Islet precursor cell (in vitro differentiated cells): ENCODE measurements at places on chromosomes 3 and 15.

- peak; percentile 98 for DNase-seq
Measured at GRCh38 chr3:46163556-46164041, 44.5 kb downstream of the CCR1 start.

GRCh38 chr15:83036253-83036652 is 24.8 kb upstream of the C15orf40 start:
- no peak for DNase-seq

- no peak for DNase-seq
Measured at GRCh38 chr3:34421762-34422161, 623.3 kb downstream of the PDCD6IP start.

GRCh38 chr15:101156509-101157159 is 95.2 kb downstream of the CHSY1 start:
- DNase-seq: no peak

DNA sequence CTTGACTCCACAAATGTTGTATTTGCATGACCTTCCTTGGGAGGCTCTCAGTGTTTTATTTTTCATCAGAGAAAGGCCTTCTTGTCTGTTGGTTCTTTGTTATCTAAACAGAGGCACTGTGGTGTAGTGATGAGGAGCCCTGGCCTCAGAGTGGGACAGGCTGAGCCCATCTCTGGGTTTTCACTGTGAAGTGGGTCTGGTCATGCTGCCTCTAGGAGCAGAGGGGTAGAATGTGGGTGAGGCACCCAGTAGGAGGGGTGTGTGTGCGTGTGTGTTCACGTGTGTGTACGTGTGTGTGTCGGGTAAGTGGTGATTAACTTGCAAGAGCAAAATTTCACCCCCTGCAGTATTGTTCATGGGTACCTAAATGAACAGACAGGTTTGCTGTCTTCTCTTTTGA is 14.4 kb downstream of the KLF13 start:
- DNase-seq: no peak

GRCh38 chr3:142787719-142788118 is 63.9 kb downstream of the TRPC1 start:
- no peak for DNase-seq

- peak; percentile 97 for DNase-seq
Measured at GRCh38 chr3:48989796-48990635, at the start of gene P4HTM. P4HTM (plus strand) TSS chr3:48990241; CDS start chr3:48990257, 16 bp downstream.

GRCh38 chr3:42189736-42190135 is 76.2 kb downstream of the CCK start:
- DNase-seq: no peak

- DNase-seq: no peak
Measured at GRCh38 chr3:152365766-152366593, 97.3 kb downstream of the MBNL1 start.

GRCh38 chr3:108088146-108088545 is 2.7 kb downstream of the CD47 start:
- no peak for DNase-seq

DNA sequence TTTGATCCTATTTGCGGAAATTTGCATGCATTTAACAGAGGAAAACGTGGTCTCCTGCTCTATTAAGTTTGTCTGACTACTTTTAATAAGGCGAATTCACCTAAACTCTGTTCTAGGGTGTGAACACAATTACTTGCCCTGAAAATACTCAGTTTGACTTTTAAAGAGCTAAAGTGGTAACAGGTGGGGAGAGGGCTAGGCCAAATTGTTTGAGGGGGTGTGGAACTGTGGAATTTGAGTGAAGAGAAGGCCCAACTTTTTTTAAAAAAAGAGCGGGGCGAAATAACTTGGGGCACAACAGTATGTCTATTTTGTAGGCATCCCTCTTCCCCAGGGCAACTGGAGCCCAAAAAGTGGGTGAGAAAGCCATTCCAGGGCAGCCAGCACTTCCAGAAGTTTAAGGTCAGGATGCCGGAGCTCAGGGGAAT is 580 bp upstream of the FXR1 start:
- DNase-seq: no peak

DNA sequence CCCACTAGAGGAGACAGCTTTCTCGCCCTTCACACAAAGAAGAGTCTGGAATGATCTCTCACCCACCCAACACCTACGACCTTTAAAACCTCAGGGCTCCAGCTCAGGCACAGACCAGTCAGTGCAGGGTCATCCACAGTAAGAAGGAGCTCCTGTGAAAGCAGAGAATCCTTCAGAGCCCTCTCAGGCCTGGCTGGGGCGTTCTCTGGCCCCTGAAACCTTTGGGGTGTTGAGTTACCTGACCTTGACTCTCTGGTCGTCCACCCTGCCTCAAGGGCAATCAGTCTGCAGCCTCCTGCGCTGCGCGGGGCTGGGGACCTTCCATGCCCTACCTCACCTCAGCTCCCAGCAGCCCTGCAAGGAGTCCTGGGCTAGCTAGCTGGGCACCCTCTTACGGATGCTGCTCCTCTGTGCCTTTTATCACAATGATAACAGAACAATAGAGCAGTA is 106.2 kb downstream of the ADCY5 start:
- DNase-seq: peak; percentile 45

DNA sequence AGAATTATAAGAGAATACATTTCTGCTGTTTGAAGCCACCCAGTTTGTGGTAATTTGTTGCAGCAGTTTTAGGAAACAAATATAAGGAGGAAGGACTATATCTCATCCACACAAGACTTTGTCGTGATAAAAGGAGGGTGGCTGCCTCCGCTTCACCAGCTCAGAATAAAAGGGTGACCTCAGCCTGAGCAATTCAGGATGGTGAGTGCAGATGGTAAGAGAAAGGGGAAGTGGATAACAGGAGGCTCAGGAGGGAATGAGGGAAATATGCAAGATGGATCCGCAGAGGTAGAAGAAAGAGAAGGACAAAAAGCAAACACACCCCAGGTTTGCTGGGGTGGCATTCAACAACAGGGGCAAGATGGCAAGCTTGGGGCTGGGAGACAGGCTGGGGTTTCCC is 108.1 kb upstream of the TNFAIP8L3 start:
- no peak for DNase-seq

GRCh38 chr15:88747631-88748030 is 55.6 kb upstream of the ACAN start:
- no peak for DNase-seq

GRCh38 chr3:116423374-116423773 is 21.9 kb downstream of the LSAMP start:
- peak; percentile 66 for DNase-seq

- DNase-seq: no peak
Measured at GRCh38 chr15:94749811-94750617, 518.7 kb downstream of the MCTP2 start.

DNA sequence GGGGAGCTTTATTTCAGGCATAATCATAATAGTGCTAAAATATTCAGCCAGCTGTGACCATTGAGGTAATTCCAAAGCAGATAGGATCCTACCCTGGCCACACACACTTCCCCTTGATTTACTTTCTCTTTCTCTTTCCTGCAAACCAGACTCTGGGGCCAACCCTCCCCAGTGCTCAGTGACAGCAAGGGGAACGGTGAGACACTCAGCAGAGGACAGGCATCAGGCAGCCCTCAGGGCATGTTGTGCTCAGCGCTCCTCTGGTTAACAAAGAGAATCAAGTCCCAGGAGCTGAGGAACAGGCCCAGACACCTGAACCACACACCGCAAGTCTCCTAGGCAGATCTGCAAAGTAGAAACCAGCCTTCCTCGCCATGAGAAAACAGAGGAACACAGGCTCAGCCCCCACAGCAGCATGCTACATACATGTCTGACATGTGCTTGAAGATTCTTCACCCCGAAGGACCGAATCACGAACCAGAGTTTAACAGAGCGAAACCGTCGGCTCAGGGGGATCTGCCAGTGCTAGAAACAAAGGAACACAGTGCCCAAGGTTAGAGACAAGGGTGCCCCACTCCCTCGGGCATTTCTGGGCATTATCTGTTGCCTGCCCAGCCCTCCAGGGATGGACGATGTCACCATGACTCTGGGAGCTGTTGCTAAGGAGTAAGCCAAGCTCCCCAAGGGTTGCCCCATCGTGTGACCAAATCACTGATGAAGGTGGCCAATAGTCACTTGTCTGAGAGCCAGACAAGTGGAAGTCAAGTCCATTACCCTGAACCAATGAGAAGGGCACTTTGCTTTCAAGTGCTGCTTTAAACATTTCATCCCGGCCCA is 17.5 kb downstream of the HDC start:
- peak; percentile 97 for DNase-seq

GRCh38 chr3:1381647-1382036 is 288.8 kb downstream of the CNTN6 start:
- no peak for DNase-seq

DNA sequence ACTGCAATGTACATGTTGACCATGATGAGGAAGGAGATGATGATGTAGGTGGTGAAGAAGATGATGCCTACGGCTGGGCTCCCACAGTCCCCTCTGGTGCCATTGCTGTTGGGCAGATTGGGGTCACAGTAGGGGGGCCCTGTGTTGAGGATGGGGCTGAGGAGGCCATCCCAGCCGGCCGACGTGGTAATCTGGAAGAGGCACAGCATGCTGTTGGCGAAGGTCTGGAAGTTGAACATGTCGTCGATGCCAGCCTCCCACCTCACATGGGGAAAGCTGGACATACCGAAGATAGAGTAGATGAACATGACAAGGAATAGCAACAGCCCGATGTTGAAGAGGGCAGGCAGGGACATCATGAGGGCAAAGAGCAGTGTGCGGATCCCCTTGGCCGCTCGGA is 48.6 kb upstream of the SCN5A start:
- DNase-seq: no peak
